Sciatic nerve (tissue), 2 donors: ENCODE measurements at places on chromosomes 13 and 19. TPM values are rescaled to one million over a fixed set of nuclear protein-coding genes. Genes with fewer than 3 reads are reported as not detected.
A peak's percentile ranks its signal among the peaks of the same experiment; 100 is the strongest.

The KLF5 gene
- total RNA-seq = 83.6 TPM

The ZNF134 gene
- 16.5 TPM for total RNA-seq

The IZUMO4 gene
- 37.8 TPM for total RNA-seq

The FCHO1 gene
- total RNA-seq = 6.1 TPM

The GRK1 gene
- 0.09 TPM for total RNA-seq

The APOC1 gene
- 29.0 TPM for total RNA-seq

DNA sequence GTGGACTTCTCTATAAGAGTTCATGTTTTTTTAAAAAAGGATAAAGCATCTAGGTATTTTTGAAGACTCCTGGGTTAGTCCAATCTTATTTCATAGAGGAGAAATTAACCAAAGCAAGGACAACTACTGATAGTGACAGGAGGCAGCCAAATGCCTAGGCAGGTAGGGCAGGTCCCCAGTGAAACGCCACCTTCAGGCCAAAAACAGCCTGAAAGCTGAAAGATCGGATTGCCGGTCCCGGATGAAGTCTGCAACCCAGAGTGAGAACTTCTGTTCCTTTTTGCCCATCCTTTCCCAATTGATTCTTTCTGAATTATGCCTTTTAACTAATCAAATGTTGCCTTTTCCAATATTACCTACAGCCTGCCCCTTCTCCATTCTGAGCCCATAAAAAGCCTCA is 6.1 kb upstream of the GGACT start:
- DNase-seq = no peak

GRCh38 chr13:23516190-23516589 is 54.0 kb upstream of the TNFRSF19 start:
- DNase-seq = no peak

DNA sequence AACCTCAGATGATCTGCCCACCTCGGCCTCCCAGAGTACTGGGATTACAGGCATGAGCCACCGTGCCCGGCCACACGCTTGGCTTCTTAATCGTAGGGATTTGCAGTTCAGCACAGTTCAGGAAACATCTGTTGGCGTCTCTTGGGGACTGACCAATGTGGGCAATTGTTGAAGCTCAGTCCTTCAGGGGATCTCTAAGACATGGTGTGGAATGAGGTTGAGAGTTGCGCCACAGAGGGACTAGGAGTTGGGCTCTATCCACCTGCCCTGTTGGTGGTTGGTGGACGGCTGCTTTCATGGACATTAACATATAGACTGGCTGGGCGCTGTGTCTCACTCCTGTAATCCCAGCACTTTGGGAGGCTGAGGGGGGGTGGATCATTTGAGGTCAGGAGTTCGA is 37.3 kb upstream of the SIN3B start:
- DNase-seq = no peak

- no peak for DNase-seq
Measured at GRCh38 chr19:33235996-33236350, 10.3 kb upstream of the SLC7A10 start.

DNA sequence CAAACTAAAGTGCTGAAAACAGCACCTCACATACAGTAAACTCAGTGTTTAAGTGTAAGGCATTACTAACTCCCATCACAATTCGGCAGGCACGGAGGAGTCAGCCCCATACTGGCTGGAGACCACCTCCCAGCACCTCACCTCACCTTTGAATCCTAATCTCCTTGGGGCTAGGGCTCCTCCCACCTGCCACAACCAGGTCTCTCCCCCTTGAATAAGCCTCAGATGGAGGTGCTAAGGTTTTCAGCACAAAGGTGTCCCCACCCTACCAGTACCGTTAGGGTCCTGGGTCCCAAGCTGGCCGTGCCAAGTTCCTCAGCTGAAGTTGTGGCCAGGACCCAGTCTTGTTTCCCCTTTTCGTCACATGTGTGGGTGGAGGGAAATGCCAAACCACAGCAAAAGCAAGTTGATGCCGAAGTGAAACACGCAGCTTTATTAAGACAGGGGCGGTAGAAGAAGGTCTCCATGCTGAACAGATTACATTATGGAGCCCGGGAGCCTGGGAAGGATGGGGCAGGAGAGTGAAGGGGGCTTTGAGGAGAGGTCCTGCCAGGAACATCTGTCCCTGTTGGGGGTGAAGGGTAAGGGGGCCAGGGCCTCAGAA is at the start of gene IGFLR1:
Gene IGFLR1 (minus strand): TSS at position 332 of the 604 bp plus-strand sequence. CDS start 1,272 bp downstream, outside the sequence.
- DNase-seq = no peak

- DNase-seq = no peak
Measured at GRCh38 chr19:38346837-38347236, 11.2 kb downstream of the CATSPERG start.

DNA sequence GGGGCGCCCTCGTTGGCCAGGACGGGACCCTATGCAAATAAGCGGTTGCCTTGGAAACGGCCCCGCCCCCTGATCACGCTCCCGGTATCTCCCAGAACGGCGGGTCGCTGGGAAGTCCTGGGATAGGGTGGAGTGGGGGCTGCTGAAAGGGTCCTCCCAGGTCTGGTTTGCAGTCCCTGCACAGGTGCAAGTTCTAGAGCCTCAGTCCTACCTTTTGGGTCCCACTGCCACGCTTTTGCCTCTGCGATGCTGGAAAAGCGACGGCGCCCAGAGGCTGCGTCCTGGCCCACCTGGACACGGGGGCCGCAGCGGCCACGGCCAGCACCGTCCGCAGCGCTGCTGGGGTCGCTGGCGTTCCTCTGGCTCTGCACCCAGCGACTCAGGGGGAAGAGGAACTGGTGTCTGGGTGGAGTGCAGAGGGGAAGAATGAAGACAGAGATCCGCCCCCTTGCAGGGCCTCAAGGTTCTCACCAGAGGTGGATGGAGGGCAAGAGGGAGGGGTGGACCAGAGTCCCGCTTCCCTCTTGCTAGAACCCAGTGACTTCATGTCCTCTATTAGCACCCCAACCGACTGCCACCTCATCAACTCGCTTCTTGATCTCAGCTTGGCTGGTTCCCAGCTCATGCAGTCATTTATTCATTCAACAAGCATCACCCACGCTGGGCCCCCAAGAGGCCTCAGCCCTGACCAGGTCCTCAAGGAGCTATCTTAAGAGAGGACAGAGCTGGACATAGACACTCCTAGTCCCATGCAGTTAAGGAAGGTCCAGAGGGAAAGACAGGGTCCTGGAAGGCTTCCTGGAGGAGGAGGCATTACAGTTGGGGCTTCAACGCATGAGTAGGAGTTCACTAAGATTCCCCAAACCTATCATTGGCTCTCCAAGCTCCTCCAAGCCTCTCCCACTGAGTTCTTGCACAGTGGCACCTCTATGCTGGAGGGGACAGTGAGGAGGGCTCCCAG is at the start of gene LRRC25:
Gene LRRC25 (minus strand): TSS at position 381 of the 961 bp plus-strand sequence. CDS start 659 bp downstream, outside the sequence.
- peak; percentile 70 for DNase-seq

DNA sequence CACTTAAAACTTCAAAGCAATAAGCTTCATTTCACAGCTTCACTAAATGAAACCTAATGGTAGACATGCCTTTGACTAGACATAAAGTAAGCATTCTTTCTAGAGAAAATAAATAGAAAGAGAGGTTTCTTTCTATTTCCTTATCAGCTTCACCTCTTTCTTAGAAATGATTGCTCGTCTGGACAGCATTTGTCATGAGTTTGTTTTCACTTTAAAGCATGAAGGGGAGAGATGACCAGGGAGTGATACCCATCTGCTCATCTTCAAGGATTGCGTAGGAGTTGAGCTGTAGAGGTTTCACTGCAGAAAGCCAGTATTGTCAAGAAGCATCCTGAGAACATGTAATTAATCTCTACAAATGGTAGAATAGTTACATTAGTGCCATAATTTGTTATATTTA is 61.3 kb downstream of the COL4A2 start:
- DNase-seq = no peak

DNA sequence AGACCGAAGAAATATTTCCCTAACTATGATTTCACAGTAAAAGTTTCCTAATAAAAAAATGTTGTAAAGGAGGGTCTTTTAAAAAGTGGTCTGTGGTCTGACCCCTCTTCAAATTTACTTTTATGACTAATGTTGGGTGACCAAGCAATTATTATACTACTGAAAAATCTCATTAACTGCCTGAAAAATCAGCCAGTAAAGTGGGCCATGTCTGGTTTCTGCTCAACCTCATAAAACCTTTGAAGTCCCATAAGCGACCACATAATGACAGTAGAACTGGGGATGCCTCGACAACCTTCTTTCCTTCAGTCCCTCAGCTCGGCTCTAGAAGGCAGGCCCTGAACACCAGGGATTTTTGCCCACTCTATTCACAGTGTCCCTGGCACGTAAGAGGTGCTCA is 434.3 kb downstream of the EFNB2 start:
- DNase-seq = no peak

GRCh38 chr13:46831588-46832194 is 34.7 kb upstream of the ESD start:
- no peak for DNase-seq

GRCh38 chr19:3129112-3129511 is 6.7 kb upstream of the GNA15 start:
- no peak for DNase-seq

DNA sequence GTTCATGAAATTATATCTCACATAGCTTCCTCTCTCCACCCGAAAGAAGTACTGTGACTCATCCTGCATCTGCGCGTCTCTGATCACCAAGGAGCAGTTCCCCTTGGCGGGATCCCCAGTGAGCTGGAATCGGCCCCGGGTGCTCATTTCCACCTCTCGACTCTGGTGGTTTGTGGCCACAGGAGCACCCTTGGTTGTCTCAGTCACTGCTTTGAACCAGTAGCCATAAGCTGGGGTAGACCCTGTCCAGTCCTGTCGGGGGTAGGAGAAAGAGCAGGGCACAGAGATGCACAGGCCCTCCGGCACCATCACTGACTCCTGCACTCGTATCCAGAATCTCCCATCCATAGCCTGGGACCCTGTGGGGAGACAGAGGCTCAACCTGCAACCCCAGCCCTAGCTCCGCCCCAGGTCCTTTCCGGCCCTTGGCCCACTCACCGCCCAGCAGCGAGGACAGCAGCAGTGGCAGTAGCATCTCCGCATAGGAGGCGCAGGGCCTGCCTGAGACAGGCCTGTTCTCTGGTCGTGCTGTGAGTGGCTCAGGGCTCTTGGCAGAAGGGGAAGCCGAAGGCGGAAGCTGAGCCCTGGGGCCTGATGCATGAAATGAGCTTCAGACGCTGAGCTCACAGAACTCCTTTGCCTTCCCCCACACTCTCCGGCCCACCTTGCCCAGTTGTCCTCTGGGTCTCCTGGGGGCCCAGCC is at the start of gene SIGLEC10:
Gene SIGLEC10 (minus strand): TSS at position 536 of the 703 bp plus-strand sequence. CDS start 61 bp downstream, at position 475.
- no peak for DNase-seq

- no peak for DNase-seq
Measured at GRCh38 chr13:62960723-62961122, 1545.1 kb upstream of the PCDH20 start.

DNA sequence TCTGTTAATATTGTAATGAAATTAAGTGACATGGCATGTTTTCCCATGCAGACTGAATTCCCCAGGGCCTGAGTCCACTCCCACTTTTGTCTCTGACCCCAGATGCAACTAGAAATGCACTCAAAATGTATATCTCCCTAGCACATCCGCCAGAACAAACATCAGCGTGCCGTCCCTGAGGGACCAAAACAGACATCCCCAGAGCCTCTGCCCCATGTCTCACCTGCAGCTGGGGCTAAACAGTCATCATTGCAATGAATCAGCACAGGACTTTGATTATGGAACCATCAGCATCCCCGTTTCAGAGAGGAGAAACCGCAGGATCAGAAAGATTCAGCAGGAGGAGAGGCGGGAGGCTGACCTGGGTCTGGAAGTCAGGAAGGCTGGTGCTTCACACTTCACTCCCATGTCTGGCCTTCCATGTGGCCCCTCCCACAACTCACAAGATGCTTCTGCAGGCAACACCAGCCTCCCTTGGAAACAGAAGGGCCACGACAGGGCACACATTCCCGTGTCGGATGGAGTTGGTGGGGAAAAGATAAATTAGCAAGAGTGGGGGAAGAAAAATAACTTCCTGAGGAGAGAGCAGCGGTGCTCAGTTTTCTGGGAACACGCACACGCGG is 130.6 kb upstream of the VSTM2B start:
- DNase-seq = no peak

DNA sequence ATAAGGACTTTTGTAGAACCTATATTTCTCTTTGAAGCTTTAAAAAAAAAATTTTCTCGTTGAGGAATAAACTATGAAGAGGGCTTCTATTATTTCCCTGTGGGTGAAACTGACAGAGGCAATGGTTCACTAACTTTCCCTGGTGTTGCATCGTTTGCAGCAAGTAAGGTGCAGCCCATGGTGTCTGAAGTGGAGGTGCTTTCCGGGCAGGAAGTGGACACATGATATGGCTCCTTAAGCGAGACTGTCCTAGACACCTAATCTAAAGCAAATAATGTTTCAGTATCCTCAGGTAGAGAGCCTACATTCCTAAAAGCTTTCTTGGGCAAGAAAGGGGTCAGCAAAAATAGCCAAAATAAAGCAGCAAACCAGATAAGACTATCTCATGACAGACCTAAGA is 437.6 kb upstream of the ARGLU1 start:
- DNase-seq = no peak

DNA sequence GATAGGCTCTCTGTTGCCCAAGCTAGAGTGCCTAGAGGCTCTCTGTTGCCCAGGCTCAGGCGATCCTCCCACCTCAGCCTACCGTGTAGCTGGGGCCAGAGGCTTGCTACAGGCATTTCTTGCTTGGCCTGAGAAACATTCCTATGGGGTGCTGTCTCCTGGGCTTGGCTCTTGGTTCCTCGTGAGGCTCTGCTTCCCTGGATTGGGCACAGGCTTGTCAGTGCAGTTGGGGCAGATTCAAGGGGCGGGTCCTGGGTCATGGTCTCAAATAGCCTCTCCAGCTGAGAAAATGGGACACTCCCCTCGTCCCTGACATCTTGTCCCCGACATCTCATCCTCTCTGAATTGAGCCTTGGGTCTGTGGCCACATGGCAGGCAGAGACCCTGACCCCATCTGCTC is 4.9 kb downstream of the TSSK6 start:
- no peak for DNase-seq

GRCh38 chr19:44988896-44989556 is 12.2 kb upstream of the RELB start:
- peak; percentile 74 for DNase-seq

- no peak for DNase-seq
Measured at GRCh38 chr13:47038188-47038587, 141.3 kb upstream of the HTR2A start.

DNA sequence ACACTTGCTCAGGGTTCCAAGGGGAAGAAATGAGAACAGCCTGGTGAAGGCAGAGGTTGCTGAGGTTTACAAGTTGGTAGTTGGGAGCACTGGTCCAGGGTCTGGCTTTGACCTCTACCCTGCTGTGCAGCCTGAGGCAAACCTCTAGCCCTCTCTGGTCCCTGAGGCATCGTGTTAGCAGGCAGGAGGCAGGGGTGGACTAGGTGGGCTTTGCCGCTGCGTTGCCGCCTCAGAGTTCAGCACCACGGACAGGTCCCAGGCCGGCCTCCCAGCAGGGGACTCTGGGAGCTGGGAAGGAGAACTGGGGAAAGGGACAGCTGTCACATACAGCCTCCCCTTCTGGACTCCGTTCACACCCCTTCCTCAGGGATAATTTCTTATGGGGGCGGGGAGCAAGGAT is 3.1 kb downstream of the NCAN start:
- no peak for DNase-seq

DNA sequence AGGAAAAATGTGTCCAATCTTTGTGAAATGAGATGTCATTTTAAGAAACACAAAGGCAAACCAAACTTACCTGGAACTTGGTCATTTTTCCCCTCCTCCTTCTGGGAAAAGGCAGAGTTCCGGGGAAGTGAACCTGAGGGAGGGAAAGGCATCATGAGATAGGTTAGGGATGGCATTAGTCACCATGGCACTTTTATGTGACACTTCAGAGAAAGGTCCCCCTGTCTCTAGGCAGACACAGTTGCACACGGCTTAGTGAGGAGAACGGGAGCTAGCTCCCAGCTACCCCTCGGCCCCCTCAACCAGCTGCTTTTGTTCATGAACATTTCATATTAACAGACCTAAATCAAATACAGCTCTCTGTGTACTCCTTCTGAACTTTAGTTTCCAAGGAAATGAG is 1.5 kb downstream of the ZNF235 start:
- no peak for DNase-seq

GRCh38 chr13:75415694-75416093 is 66.3 kb downstream of the TBC1D4 start:
- DNase-seq = no peak
